ENCODE measurements at places on chromosomes 16 and 17.

DNA sequence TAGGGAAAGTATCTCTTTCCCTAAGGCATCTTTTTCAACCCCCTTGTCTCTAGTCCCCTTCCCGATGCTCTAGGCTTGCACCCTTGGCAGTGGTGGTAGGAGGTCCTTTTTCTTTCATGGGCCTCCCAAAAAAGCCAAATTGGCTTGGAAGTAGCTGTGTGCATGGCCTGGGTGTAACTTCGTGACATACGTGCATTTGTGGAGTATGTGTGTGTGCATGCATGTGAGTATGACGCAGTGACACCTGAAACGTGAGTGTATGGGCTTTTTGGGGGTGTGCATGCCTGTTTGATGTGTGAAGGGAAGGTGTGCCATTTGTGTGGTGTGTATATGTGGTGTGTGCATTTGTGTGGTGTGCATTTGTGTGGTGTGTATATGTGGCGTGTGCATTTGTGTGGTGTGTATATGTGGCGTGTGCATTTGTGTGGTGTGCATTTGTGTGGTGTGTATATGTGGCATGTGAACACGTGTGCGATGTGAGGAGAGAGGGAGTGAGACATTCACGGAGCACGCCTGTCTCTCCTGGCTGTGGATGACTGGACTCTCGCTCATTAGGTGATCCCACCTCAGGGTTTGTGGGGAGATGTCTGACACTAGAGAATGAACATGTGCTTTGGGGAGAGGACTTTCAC is 15.7 kb downstream of the IGFBP4 start:
- no peak for DNase-seq

GRCh38 chr17:82723169-82723807 is 6.8 kb downstream of the FN3KRP start:
- DNase-seq: no peak

DNA sequence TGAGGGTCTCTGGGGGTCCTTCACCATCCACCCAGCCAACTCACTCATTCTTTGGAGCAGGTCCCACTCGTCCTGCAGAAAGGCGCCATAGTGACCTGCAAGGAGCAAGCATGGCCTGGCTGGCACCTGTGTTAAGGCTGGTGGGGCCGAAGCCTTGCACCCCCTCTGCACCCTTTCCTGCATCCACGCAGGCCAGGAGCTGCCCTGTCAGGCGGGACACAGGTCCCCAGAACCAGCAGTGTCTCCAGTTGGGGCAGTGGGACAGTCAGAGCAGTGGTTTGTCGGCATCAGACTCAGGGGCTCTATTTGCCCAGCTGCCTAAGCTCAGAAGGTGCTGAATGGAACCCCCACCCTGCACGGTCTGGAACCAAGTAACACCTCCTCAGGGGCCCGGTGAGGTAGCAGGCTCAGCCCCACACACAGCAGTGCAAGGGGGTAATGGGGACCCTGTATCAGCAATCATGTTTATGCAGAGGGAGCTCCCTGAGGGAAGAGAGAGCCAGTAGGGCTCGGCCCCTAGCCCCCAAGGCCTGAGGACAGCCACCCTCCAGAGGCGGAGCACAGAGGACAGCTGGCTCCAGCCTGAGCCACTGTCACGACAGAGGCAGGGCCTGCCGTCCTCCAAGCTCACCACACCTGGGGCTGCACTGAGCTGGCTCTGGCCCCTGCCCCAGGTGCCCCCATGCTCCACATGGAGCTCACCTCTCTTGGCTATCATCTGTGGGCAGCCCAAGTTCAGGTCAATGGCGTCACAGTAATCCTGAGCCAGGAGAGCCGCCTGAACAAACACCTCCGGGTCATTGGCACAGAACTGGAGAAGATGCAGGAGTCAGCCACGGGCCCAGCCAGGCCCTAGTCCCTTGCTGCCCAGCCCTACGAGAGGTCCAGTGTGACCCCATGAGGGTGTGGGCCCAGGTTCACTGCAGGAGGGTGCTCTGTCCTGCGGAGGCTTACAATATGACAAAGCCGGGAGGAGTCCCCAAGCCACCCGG is 1.9 kb downstream of the DUS1L start:
- no peak for DNase-seq

DNA sequence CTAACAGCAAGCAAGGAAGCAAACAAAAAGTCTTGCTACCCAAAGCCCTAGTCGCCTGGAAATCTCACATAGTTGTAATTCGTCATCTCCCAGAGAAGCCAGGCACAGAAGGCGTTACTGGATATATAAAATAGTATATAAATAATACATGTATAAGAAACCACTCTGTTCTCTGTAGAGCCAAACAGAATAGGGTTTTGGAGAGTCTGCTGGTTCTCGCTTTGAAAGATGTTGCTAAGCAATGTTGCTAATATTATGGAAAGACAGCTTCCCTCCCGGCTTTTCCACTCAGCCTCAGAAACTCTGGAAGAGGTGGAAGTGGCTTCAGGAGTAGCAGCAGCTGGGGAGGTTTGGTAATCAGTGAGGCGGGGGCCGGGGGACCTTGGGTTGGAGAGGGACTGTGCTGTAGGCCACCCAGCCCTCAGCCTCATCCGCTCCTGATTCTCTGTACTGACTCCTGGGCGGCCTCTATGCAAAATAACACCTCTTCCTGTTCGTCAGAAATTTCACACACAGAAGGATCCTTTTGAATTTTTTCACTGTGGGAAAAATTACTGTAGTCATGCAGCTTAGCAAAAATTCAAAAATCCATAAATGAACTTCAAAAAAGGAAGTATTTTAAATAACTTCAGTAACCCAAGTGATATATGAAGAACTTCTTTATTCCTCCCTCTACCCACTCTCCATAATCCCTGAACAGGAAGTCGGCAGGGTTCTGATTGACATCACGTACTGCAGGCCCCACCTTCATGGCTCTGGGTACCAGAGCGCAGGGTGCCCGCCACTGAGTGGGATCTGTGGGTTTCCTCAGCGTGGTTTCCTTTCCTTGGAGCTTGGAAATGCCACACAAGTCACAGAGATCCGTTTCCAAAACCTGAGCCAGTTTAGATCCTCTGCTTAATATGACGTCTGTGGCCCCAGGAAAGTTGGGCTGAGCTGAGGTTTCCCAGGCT is 51.4 kb downstream of the RAP1GAP2 start:
- no peak for DNase-seq

DNA sequence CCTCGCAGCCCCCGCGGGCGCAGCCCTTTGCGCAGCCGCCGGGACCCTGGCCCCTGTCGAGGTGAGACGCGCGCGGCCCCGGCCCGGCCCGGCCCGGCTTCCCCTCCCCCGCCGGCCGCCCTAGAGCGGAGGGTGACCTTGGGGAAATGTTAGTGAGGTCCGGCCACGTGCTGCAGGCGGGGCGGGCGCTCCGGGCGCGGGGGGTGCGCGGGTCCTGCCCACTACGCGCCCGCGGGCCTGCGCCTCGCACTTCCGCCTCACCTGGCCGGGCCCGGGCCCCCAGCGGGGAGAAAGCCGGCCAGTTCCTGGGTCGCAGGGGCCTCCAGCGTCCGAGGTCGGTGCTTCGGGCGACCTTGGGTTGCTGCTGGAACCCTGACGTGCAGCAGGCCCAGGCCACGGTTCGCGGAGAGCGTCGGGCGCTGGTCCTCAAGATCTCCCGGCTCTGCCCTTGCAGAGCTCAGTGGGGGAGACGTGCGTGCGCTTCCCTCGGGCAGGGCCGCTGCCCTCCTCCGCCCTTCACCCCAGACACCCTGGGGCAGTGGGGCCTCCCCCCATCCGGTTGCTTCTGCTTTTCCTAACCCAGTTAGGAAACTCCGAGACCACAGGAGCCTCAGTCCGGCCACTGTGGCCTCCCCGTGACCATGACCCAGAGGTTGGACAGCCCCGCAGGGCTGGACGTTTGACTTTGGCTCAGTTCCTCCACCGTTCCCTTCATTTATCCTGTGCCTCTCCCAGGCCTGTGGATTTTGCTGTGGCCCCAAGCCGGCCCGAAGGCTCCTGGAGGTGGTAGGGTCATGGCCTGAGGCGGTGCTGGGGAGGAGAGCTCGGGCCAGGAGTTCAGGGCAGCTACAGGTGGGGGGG is 791 bp downstream of the MCRIP2 start:
- DNase-seq: no peak

DNA sequence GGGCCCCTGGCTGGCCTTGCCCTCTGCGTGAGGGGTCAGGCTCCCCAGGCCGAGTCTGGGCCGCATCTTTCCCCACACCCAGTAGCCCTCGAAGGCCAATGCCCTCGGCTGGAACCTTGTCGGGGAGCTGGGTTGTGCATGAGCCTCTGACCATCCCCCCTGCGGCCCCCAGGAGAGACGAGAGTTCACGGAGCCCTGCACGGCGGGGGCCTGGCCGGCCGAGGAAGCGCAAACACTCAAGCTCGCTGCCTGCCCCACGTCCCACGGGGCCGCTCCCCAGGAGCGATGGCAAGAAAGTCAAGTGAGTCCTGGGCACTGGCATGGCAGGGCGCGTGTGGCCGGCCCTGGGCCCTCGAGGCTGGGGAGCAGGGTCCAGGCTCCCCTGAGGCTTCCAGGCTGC is 57.3 kb downstream of the BAHCC1 start:
- no peak for DNase-seq

DNA sequence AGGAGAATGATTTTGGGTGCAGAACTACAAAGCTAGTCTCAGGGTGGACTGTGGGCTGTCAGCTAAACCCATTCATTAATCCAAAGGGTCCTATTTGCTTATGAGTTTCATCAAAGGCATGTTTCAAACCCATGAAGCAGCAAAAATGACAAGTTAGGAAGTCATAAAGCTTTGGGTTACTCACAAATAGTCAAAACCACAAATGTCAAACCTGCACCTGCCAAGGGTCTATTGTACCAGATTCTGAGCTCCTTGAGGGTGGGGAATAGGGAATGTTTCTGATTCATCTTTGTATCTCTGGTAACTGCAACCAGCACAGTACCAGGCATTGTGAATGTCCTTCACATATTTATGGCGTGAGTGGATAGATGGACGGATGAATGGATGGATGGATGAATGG is 317.7 kb downstream of the MAF start:
- no peak for DNase-seq

DNA sequence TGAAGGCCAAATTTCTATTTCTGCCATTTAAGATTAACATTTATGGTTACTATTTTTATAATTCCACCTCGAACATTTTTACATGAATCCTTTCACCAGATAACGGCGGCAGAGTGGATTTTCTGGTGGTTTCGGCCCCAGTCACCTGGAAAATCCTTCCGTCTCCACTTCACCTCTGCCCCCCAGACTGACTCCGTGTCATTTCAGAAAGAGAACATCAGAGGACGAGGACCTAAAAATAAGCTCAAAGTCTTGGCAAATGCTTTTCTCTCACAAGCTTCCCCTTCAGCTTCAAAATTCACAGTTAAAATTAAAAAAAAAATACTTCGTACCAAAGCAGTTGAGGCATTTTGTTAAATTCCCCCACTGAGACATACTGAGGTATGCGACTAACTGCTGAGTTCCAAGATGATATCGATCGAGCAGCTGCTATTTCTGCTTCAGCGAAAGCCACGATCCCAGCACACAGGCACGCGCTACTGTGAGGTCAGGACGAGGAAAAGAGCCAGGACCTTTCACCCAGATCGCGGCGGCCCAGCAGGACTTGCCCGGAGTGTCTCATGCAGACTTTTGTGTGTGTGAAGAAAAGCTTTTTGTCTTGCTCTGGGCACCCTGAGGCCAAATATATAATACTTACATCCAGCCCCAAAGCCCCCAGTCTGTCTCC is 36.8 kb downstream of the ASPA start:
- no peak for DNase-seq

DNA sequence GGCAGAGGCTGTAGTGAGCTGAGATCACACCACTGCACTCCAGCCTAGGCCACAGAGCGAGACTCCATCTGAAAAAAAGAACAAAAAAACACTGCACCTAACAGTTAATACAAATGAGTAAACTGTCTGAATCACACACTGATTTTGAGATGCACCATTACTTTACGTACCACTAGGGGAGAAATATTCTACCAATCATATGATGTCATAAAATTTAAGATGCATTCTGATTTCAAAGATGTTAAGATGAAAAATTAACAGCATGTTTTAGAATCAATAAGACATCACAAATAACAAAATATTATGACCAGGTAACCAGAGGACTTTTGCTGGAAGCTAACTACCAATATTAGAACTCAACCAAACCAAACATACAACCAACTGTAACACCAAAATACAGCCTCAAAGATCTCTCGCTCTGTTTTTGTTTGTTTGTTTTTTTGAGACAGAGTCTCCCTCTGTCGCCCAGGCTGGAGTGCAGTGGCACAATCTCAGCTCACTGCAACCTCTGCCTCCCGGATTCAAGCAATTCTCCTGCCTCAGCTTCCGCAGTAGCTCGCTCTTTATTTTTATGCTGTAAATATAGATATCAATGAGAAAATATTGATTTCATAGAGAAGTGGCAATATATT is 31.6 kb downstream of the GLG1 start:
- DNase-seq: no peak

GRCh38 chr16:77500934-77501664 is 66.3 kb upstream of the ADAMTS18 start:
- DNase-seq: no peak

GRCh38 chr17:37170881-37171425 is 204.8 kb upstream of the C17orf78 start:
- no peak for DNase-seq

GRCh38 chr17:66620528-66620927 is 214.4 kb upstream of the CACNG5 start:
- no peak for DNase-seq

DNA sequence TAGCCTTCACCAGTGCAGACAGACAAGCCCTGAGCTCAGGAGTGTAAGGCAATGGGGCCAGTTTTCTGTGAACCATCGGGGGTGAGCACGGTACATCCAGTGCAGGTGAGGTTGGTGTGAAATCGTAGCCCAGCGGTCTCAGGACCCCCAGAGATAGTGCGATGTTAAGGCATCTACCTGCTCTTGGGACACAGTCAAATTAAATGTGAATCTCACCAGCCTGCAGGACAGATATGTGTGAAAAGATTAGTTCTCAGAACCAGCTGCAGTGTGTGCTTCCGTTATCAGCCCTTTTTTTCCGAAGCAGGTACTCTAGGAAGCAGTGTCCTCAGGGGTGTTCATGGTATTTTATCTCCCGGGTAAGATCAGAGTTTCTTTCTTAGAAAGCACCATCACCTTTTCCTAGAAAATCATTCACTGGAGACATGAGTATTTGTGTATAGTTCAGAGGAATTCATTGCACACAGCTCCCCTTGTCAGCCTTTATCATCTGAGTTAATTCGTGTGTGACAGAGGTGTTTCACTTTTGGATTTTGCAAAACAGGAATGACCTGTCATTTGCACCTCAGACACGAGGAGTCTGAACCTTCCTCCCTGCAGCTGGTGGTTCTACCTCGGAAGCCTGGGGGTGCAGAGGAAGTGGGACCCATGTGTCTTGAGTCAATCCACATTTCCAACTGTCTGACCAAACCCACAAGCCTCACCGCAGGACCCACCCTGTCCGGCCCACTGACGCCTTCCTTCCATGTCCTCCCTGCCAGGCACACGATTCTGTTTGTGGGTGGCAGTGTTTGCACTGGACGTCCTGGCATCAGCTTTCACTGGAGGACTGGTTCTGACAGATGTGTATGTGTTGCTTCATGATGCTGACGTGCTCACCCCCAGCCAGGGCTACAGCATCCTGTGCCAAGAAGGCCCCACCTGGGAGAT is 107.8 kb downstream of the CLEC16A start:
- no peak for DNase-seq

DNA sequence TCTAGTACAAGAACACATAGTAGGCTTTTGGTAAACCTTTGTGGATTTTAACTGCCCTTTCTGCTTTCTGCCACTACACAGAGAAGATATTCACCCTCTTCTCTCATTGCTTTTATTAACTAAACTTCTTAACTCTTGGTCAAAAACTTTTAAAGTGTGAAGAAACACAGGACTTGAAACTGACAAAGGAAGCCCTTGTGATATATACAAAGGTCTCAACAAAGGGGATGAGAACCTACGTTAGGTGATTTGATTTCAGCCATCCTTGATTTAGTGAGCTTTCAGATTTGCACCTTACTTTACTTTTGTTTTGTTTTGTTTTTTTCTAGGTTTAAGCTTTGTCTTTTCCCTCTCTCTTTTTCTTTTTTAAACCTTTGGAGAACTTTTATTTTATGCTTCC is 66.9 kb downstream of the TBX4 start:
- DNase-seq: no peak

Measured in stimulated activated CD4-positive, alpha-beta T cell treated with anti-CD3 and anti-CD28 coated beads, Interleukin-1b, Interleukin-23, amount 100 ng/mL, for 1 hour (primary cell).